ENCODE measurements at places on chromosomes 7 and 10.

DNA sequence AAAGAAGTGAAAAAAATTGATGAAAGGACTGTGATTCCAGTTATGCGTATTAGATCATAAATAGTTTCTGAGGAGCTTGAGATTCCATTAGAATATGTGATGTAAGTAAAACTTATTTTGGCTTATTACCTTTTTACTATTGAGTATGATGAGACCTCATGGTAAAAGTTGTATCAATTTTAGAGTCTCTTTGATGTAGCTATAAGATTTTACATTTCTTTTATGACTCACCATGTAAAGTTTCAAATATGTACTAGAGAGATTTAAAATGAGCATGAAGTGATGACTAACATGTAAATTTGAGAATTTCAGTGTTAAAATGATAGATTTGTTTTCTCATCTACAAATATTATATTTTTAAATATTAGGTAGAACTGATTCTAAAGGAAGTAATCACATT lies 276.5 kb downstream of the OTUD1 start:
- no peak for DNase-seq

- no peak for DNase-seq
Observed at GRCh38 chr10:61606959-61607907, 55.5 kb upstream of the CABCOCO1 start.

DNA sequence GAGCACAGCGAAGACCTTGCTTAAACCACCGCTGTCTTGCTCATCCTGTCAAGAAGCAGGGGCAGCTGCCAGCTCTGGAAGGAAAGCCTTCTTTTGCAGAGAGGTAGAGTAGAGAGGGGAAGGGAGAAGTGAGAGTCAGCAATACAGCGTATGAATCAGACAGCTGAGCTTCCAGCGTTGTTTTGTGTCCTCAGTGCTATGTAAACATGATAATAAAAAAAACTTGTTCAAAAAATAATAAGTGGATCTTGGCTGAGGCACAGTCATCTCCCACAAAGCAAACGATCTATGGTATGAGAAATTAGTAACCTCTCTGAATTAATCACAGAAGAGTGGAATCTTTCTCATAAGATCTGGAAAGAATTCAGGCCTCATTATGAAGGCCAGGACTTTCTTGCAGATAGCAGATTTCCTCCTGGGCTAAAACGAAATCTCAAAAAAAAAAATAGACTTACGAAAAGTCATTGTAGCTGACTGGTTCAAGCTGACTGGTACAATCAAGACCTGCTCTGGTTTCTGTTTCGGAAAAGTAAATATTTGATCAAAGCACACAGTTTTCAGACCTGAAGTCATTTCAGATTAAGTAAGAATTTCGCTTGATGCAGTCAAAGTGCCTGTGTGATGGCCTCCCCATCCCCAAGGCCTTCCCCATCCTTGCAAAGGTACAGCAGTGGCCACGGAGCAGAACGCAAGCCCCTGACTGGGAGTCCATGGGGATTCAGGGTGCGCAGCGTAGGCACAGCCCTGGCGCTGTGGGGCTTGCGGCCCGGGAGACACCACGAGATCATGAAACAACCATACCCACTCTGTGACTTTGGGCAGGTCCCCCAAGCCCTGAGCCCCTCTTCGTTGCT lies 29.4 kb downstream of the CHST15 start:
- DNase-seq = no peak

- no peak for DNase-seq
Observed at GRCh38 chr7:50712252-50713122, 70.2 kb downstream of the GRB10 start.

- DNase-seq = no peak
Observed at GRCh38 chr7:29161231-29161630, 14.9 kb upstream of the CPVL start.

GRCh38 chr10:31187182-31187581 lies 131.8 kb upstream of the ZEB1 start:
- no peak for DNase-seq

DNA sequence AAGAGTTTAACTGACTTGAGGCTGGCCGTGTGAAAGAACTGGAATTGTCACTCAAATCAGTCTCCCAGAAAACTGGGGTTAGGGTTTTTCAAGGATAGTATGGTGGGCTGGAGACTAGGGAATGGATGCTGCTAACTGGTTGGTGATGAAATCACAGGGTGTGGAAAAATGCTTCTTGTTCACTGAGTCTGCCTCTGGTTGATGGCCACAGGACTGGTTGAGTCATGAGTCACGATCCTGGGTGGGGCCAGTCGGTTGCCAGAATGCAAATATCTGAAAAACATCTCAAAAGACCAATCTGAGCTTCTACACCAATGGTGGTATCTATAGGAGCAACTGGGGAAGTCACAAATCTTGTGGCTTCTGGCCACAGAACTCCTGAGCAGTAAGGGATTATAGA lies 16.3 kb upstream of the BAMBI start:
- DNase-seq = no peak

DNA sequence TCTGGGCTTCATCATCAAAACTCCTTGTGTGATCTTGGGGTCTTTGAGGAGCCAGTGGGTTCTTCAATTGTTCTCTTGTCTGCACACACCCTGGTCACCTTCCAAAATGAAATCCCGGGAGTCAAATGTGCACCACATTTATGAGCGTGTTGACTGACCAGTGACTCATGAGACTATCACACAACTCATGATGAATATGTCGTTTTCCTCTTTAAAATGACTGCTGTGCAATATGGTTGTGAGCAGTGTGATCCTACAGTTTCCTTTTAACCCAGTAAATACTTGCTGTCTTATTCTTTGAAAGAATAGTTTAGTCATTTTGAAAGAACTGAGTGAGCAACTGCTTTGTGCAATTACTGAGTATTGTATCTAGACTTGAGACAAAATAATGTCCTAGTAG lies 149.2 kb downstream of the DYNC1I1 start:
- no peak for DNase-seq

- DNase-seq = no peak
Observed at GRCh38 chr7:101754424-101755159, 62.8 kb upstream of the CUX1 start.

- DNase-seq = no peak
Observed at GRCh38 chr7:124783271-124783670, 17.7 kb upstream of the GPR37 start.

DNA sequence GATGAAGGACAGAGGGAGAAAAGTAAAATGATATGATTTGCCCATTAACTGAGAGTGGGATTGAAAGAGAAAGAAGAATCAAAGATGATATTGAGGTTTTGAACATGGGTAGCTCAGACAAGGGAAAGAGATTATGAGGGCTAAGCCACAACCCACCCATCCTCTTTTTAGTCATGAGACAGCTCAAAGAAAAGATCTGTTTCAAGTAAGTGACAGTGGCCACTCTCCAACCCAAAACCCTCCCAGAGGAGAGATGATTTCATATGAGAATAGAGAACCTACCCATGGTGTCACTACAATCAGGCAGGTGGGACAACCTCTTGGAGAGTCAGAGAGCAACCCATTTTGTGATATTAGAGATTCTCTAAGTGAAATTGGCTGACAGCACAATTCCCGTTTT lies 32.2 kb downstream of the PLXNA4 start:
- DNase-seq = no peak

GRCh38 chr10:133124357-133125211 lies 35.4 kb upstream of the KNDC1 start:
- peak; percentile 13 for DNase-seq

GRCh38 chr7:118214833-118215182 lies 9.7 kb upstream of the ANKRD7 start:
- no peak for DNase-seq

DNA sequence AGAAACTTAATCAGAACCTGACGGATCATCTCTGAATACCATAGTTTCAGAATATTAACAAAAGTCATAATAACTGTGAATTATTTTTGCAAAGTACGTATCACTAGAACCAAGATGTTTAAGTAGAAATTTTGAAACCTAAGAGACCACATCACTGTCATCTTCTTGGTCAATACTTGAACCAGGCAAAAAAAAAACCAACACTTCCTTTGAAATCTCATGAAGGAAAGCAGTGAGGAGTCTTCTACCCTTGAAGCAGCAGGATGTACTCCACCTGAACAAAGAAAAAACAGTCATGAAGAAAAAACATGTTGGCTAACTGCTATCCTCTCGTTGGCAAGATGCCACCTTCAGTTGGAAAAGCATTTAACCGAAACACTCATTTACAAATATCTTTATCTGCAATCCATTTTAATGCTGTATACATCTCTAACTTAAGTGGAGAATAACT lies 82.4 kb downstream of the SRPK2 start:
- no peak for DNase-seq

- no peak for DNase-seq
Observed at GRCh38 chr10:44886966-44887365, 24.2 kb upstream of the TMEM72 start.

- DNase-seq = no peak
Observed at GRCh38 chr10:51288511-51288910, 214.2 kb downstream of the PRKG1 start.

DNA sequence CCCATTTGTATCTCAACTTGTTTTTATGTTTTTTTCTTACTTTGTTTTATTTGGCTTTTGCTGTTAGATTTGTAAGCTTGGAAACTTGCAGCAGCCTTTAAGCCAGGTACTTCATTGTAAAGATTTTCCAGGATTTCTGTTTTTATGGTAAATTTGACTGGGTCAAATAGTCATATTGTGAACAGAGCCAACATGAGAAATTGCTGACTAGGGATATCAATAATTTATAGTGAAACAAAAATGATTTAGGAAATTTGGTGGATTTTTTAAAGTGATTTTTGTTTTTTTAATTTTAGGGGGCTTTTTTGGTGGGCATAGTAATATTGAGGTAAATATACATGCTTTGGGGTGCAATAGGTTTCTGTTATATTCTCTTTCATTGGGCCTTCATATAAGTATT lies 22.2 kb downstream of the SP4 start:
- no peak for DNase-seq

GRCh38 chr7:108112683-108113082 lies 17.5 kb downstream of the LAMB4 start:
- DNase-seq = no peak

DNA sequence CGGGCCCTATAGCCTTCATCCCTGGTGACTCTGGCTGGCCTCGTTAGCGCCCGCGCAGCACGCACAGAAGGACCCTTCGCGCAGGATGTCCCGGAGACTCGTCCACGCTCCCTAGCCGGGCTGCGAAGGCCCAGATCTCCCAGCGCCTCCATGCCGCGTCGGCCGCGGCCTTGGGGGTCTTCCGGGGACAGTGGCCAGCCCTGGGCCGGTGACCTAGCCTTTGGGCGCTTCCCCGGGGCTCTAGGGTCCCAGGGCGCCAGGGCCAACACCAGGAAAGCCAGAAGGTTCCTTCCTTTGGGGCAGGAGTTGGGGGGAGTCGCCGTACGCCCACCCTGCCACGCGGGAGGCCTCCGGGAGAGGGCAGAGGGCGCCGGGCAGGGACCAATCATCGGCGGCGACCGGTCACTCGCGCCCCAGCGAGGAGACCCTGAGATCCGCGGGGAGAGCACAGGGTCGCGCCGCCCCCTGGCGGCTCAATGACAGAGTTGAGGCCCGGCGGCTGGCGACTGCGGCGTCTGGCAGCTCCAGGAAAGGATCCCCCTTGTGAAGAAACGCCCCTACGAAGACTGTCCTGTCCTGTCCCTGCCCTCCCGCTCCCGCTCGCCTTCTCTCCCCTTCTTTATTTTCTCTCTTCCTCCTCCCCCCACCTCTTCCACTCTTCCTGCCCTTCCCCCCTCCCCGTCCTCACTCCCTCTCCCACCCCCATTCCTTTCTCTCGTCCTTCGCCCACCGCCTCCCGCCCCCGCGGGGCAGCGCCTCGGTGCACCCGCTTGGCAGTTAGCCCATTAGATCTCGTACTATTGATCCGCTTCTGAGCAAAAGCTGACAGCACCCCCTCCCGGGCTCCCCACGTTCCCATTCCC lies 62.3 kb upstream of the LBX1 start:
- DNase-seq = peak; percentile 19

- no peak for DNase-seq
Observed at GRCh38 chr10:70532554-70533188, 54.1 kb downstream of the PALD1 start.

GRCh38 chr7:145152589-145152988 lies 316.7 kb upstream of the TPK1 start:
- DNase-seq = no peak

DNA sequence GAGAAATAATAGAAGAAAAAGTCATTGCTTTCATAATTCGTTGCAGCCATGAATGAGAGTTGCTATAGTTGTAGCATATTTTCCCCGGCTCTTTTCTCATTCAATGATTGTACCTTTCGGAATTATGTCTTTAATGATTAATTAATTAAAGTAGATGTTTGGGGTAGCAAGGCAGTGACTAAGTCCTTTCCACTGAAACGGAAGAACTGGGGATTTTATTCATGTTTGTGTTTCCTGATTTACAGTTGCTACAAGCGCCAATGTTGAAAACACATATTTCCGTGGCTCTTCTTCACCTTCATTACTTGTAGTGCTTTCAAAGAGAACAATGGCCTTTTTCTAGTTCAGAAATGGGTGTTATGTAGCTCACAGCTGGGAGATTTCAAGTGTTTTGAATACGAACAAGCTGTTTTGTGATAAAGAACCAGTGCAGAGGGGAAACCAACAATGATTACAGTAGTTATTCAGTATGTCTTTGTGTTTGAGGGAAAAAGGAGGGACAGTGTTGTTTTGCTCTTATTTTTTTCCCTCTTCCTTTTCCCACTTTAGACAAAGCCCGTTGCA lies 153.5 kb downstream of the NSUN6 start:
- no peak for DNase-seq

- DNase-seq = no peak
Observed at GRCh38 chr10:106863549-106863948, 301.0 kb downstream of the SORCS1 start.

DNA sequence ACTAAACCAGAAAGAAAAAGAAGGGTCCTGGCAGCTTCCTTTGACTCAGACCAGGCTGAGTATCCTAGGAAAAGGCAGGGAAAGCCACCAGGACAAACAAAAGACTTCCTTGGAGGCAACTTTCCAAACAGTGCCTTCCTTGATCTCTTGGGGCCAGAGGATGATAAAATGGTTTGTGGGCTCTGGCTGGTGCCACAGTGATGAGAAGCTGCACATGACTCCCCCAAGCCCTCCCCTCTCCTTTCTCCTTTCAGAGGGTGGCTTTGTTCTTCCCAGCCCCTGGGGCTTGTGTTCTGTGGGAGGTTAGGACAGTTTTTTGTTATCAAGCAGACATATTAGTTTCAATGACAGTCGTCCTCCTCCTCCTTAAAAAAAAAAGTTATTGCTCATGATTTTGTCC lies 183.2 kb downstream of the SEM1 start:
- no peak for DNase-seq

DNA sequence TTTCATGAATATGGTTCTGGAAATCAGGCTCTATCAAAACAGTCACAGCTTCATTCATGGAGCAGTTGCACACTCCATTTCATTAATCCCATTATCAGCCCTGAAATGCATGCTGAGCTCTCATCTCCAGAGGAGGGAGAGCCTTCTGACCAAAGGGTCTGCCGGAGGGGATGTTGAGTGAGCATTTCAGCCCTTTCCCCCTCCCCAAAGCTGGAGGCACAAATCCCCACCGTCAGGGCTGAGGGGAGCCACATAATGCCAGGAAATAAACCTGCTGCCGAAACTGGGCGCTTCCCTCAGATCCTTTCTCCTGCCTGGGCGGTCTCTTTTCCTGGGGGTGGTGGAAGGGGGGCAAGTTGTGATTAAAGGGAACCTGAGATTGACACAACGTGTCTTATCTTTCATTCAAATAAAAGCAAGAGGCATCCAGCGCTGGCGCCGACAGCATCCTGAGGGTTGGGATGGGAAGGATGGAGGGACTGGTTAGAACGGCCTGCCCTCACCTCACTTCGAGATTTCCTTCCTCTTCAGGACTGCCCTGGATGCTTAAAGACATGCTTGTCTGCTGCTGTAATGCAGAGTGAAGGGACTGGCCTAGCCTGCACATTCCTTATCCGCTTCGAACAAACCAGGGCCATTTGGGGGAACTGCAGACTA lies 71.6 kb downstream of the TLL2 start:
- no peak for DNase-seq

GRCh38 chr7:140000666-140001268 lies 62.0 kb downstream of the PARP12 start:
- no peak for DNase-seq
